ENCODE measurements at places on chromosomes 11 and 22.

DNA sequence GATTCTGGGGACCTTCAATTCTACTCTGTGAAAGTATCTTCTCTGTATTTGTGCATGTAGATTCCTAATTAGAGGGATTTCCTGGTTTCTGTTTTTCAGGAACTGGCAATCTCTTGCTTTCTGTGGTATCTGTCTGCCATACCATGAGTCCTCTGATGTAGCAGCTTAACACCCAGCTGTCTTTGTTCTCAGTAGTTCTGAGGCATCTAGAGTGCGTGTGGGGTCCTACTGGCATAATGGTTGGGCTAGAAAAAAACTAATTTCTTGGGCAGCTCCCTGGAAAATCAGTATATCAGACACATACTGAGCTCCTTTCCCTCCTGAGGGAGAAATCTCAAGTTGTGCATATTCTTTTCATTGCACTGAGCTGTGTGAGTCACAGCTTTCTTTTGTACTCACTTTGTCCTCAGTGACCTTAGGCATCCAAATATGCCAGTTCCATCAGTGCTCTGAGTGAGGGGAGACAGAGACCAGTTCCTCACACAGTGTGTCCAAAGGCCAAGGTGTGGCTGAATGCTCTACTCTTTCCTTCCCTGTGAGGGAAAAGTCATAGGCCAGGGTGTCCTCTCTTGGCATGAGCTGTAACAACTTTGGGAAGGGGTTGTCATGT is 35.5 kb upstream of the SLC22A24 start:
- DNase-seq: no peak

DNA sequence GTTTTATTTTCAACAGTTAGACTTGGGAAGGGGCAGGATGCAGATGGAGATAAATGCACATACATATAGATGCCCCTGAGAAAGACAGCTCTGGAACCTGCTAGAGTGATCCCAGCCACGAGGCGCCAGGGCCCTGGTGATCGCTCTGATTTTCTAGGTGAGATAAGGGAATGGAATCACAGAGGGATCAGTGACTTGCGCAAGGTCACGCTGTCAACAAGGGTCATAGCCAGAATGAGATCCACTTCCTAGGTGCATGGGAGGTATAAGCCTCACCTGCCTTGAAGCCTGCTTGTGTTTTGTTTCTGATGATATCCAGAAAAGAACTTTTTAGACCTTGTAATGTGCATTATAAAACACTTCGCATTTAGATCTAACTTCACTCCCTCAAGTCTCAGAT is 47.5 kb downstream of the ZBTB16 start:
- DNase-seq: no peak

- DNase-seq: no peak
Measured at GRCh38 chr11:120882175-120882574, 141.7 kb upstream of the TBCEL start.

DNA sequence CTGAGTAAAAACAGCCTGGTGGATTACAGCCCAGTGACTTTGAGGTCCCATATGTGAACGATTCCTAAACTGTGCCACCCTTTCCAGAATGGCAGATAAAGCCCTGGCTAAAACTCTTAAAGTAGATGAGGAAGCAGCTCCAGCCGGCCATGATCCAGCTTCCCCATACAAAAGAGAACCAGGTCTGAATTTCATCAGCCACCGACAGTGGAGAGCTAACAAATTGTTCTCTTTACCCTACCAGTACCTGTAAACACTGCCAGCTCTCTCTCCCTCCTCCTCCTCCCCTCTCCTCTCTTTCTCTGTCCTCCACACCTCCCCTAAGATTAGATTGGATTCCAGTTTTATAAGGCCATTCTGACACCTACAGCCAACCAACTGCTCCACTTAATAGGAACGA is 176.9 kb downstream of the DSCAML1 start:
- no peak for DNase-seq

- DNase-seq: no peak
Measured at GRCh38 chr11:106186630-106187029, 109.2 kb downstream of the AASDHPPT start.

- no peak for DNase-seq
Measured at GRCh38 chr11:128208329-128209137, 378.8 kb downstream of the ETS1 start.

GRCh38 chr11:108933630-108934029 is 268.8 kb downstream of the DDX10 start:
- DNase-seq: no peak

DNA sequence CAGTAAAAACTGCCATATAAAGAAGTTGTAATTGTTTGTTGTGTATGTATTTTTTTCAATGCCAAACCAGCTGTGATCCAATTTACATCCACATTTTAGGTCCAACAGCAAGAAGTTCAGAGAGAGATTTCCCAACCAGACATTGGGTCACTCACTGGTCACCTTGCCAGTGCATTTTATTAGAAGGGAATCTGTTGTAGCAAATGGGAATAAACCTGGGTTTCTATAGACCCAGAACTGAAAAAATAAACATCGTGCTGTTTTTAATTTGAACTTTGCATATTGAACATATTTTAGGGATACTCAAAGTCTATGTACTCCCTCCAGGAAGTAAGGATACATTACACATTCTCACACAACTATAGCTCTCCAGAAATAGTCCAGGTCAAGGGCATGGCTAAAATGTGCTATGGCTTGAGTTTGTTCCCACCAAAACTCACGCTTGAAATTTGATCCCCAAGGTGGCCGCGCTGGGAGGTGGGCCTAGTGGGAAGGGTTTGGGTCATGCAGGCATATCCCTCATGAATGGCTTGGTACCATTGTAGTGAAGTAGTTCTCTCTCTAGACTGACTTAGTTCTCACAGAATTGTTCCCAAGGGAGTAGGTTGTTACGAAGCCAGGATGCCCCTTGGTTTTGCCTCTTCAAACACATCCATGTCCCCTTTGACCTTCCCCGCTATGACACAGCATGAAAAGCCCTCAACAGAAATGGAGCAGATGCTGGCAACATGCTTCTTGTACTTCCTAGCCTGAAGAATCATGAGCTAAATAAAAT is 90.9 kb downstream of the RRAS2 start:
- DNase-seq: no peak

DNA sequence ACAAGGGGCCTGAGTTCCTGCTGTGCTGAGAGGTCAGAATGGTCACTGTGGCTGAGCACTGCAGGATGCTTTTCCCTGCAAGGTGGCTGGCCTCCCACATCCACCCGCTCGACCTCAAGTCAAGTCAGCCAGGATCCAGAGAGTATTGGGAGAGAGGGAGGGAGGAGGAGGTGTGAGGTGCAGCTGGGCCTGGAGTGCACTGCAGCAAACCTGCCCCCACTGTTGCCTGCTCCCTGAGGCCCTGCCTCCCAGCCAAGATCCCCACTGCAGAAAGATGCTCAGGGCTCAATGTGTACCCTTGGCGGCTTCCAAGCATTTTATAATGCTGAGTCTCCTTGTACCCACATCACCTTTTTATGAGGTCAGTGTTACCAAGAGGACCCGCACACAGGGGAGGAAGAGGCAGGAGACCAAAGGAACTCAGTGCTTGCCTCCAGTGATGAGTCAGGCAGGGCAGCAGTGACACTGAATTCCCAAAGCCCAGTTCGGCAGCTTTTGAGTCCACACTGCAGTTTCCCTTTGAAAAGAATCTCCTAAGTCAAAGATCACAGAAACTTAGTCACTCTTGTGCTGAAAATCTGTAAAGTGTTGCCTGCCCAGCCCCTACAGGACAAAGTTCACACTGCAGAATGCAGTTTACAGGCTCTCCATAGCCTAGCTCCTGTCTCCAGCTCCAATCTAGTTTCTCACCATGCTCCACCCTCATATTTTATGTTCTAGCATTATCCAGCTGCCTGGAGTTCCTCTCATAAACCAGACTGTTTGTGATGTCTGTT is 3.1 kb downstream of the ENDOD1 start:
- no peak for DNase-seq

GRCh38 chr11:121904148-121904547 is 211.9 kb downstream of the BLID start:
- no peak for DNase-seq
